ELR (cell line): ENCODE measurements at places on chromosomes 16 and 17.

DNA sequence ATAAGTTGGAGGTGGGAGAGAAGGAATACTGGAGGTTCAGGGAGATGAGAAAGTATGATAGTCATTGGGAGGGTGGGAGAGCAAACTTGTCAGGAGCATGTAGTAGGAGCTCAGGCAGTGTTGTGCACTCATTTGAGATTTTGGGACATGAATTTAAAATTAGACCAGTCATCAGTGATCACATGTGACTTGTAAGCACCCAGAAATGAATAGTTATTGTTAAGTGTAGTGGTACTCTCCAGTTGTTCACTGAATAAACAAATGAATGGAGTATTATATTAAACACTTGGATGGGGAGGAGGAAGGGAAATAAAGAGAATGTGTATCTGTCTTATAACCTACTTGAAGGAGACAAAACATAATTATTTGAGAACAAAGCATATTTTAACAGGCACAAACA is 2.2 kb upstream of the PSME3 start:
- no peak for DNase-seq

- DNase-seq = peak; percentile 80
Observed at GRCh38 chr17:29115961-29116803, 64.0 kb downstream of the MYO18A start.

GRCh38 chr17:81438007-81438659 is 42.9 kb downstream of the BAHCC1 start:
- no peak for DNase-seq

GRCh38 chr17:77619326-77619725 is 339.2 kb upstream of the TNRC6C start:
- DNase-seq = no peak

DNA sequence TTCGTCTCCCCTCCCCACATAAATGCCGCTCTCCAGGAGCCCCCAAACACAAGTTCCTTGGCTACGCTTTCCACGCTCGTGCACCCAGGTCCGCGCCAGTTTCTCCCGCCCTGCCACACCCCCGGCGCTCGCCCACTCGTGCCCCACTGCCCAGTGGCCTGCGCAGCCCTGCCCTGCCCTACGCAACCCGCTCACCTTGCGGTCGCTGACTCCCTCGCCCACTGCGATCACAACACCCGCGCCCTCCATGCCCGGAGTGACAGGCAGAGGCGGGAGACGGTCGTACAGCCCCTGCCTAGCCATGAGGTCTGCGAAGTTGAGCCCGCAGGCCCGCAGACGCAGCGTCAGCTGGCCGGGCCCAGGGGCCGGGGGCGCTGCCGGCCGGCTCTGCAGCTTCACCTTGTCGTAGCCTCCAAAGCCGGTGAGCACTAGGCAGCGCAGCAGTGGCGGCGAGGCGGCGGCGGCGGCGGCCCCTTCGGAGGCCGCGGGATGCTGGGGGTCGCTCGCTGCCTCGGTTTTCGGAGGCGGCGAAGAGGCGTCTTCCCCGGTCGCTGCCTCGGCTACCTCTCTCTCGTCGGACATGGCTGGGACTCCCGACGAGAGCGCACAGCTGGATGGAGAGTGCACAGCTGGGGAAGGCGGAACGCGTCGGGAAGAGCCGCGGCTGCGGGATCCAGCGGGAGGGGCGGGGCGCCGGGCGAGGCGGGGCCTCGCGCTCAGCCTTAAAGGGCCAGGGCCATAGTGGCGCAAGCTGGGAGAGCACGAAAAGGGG is at the start of gene VAT1:
VAT1 (minus strand) TSS at position 645 of the 772 bp plus-strand sequence; CDS start at position 582, 63 bp downstream.
- DNase-seq = peak; percentile 86

GRCh38 chr17:77886387-77886728 is 72.1 kb upstream of the TNRC6C start:
- DNase-seq = no peak

DNA sequence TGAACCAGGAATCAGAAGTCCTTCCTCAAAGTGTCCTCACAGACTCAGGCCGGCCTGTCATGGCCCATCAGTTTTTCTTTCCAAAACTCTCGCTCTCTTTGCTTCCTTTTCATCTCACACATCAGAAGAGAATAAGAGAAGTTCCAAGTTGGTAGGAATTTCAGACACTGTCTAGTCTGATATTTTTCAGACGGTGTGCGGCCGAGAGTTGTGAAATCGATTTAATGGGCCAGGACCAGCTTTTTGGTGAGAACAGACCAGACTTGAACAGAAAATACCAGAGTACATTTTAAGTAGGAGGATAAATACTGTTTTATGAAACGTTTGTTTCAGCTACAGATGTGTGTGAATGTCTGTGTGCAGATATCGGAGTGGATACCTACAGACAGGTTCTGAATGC is 24.8 kb upstream of the RCVRN start:
- DNase-seq = no peak

DNA sequence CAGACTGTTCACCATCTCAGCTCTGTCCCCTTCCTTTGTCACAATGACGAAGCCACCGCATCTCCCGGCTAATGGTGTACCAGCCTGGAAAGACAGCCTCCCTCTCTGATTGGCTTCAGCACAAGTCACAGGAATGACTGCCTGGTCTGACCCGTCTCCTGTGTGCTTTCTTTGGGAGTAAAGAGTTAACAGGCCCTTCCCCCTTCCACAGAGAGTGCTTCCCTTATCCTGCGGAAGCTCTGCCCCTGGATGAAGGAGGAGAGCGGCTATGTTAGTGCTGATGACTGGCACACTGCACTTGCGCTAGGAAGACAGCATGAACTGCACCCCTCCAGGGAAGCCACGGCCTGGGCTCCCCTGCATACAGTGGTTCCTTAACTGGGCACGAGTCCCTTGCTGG is 11.3 kb downstream of the USB1 start:
- DNase-seq = no peak

- no peak for DNase-seq
Observed at GRCh38 chr17:44847586-44847985, at the start of gene HIGD1B. TSS of gene HIGD1B (plus strand) at chr17:44847883. CDS start at chr17:44848153, 270 bp downstream.

- peak; percentile 37 for DNase-seq
Observed at GRCh38 chr17:40560592-40561293, 4.5 kb downstream of the CCR7 start.

- DNase-seq = no peak
Observed at GRCh38 chr16:27330542-27330941, 16.8 kb downstream of the IL4R start.

- no peak for DNase-seq
Observed at GRCh38 chr17:48552466-48553189, 7.7 kb upstream of the HOXB2 start.

DNA sequence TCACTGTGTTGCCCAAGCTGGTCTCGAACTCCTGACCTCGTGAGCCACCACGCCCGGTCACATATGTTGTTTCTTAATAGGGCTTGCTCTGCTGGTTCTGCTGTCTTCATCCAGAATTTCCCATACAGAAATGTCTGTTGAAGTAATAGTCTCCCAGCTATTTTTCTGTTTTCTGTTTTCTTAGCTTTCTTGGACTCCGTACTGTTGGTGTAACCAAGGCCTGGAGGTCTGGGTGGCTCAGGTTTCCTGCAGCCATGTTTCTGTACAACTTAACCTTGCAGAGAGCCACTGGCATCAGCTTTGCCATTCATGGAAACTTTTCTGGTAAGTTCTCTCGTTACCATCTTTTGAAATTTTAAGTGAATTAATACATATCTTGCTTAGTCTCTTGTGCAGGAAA is 2.8 kb downstream of the SF3B3 start:
- no peak for DNase-seq

- DNase-seq = no peak
Observed at GRCh38 chr16:50093607-50094539, 28.1 kb downstream of the HEATR3 start.

DNA sequence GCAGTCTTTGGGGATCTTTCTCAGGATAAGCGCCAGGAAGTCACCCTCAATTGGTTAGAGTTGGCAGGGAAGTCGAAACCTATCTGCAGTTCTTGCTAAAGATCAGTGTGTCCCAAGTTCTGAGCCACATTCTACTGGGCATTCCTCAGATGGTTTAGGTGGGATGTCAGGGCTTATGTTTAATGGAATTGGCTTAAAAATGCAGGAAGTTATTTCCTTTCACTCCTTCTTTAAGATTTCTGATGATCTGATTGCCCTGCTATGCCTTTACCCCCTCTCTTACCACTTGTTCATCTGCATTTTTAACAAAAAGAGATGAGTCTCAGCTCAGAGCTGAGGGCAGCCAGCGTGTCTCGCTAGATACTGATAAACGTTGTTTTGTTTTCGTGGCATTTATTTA is 30.8 kb downstream of the FOXL1 start:
- peak; percentile 91 for DNase-seq

DNA sequence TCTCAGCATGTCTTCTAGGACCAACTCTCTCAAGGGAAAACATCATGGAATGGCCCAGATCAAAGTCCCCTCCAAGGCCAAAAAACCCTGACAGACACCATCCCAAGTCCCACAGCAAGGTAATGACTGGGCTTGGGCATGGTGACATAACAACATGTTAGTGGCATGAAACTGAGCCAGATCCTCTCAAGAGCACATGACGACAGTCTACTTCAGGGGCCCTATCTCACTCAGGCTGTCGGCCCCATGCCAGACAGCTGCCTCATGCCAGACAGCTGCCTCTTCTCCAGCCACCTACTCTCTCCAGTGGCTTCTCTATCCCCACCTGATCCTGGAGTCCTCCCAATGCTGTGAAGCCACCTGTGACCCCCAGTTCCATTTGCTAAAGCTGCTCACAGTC is 18.4 kb downstream of the HSD11B2 start:
- DNase-seq = no peak

DNA sequence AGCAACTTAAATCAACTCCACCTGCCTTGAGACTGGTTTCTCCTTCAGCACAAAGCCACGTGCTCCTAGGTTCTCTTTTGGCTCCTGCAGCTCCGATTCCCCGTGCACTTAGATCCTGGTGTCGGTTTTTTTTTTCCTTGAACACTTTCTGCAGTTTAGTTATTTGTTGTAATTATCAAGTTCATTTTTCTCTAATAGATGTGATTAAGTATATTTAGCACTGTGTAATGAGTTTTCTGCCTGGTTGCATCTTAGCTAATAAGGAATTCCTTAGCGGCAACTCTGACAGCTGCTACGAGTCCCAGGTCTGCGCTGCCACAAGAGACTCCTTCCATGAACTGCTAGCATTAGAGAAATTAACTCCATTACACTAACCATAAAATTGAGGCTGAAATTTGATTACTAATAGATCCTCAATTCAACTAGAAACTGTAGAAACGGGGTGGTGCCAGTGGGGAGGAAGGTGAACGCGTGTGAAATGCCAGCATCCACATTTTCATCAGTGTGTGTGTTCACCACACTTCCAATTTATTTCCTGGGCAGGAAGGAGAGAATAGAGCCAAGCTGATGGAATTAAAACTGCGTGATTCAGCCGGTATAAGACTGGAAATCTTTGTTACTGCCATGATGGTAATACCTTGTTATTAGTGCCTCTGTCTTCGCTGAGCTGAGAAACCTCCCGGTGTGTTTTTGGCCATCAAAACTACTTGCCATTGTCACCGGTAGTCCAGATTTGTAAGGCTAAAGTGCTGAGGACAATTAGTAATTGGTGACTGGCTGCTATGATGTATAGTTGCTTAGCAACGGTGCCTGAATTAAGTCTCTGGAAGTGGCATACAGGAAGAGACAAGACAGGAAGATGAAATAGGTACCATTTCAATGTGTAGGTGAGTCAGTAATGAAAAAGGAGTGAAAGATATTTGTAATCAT is 232.4 kb downstream of the IRX3 start:
- DNase-seq = no peak

- no peak for DNase-seq
Observed at GRCh38 chr16:4339909-4340308, 11.2 kb downstream of the PAM16 start.

DNA sequence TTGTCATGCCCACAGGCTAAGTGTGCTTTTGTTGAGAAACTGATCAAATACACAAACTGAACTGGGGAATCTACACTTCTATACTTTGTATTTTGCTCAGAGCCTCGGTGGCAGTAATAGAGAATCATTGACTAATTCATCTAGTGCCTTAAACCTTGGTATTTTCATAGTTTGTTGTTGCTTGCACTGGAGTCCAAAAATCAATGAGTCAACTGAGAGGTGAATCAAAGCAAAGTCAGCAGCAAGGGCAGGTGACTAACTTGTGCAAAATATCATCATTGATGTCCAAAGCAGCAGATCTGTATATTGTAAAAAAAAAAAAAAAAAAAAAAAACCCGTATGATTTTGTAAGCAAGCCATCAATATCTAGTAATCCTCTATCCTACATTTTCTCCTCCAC is 296.4 kb downstream of the MAP2K6 start:
- DNase-seq = peak; percentile 51
